ENCODE measurements at places on chromosomes 1 and 21.

DNA sequence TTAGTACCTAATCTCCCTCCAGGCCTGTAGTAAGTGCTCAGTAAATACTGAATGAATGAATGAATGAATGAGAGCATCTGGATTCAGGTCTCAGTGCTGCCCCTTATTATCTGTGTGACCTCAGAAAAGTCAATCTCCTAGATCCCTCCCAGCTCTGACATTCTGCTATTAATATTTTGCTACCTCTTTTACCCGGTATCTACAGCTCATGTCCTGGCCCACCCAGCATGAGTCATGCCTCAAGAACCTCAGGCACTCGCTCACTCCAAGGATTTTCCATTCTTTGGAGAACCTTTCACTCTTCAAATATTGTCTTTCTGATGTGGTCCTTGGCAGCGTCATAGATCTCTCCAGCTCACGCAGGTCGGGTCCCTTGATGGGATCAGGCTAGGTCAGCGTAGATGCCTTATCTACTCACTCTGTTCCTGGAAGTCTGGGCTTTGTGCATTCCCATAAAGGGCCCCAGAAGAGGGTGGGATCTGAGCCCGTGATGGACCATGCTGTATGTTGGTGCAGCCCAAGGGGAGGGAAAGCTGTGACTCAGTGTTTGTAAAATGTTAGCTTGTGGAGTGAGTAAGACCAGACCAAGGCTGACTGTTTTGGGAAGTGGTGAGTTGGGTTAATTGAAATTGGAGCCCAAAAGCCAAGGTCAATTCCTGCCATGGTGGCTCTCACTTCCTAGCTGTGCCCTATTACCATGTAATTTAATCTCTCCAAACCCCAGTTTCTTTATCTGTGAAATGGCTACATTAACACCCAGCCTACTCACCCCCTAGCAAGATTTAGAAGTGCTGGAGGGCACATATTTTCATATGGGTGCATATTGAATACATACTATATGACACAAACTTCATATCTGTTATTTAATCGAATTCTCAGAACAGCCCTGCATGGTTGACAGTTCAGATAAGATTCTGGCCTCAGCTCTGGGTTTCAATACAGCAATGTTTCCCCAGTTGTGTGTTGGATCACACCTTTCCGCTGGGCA, 214.1 kb upstream of the USP24 start:
- DNase-seq, result peak; percentile 95

GRCh38 chr1:103576065-103576464, 4.7 kb downstream of the AMY2B start:
- DNase-seq, result peak; percentile 7

GRCh38 chr1:79079770-79080169, 73.2 kb upstream of the ADGRL4 start:
- peak; percentile 83 for DNase-seq

GRCh38 chr1:86757272-86757984, 53.1 kb downstream of the SH3GLB1 start:
- peak; percentile 87 for DNase-seq

GRCh38 chr1:22206551-22207125, 63.7 kb upstream of the WNT4 start:
- peak; percentile 41 for DNase-seq

DNA sequence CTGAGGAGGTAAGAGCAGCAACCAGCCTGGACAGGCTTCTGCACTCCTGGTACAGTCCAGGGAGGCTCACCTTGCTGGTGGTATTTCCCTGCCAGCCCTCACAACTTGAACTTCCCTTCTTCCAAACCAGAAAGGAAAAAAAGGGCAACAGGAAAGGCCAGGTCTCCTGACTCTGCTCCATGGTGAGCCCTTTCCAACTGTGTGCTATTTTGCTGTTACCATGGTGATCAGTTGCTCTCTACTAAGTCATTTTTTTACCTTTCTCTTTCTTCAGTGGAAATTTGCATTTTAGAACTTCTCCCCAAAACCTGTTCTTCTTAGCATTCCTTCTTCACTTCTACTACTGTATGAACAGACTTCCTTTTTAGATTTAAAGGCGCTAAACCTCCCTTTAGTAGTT, 164.3 kb downstream of the GRIK1 start:
- DNase-seq, result no peak

- DNase-seq, result no peak
These were observed 19.5 kb downstream of the IFFO2 start for GRCh38 chr1:18936814-18937481.

GRCh38 chr1:153402226-153402625, 11.4 kb upstream of the S100A8 start:
- no peak for DNase-seq

- DNase-seq, result peak; percentile 97
These were observed 23.4 kb upstream of the ADARB1 start for GRCh38 chr21:45050797-45051489.

DNA sequence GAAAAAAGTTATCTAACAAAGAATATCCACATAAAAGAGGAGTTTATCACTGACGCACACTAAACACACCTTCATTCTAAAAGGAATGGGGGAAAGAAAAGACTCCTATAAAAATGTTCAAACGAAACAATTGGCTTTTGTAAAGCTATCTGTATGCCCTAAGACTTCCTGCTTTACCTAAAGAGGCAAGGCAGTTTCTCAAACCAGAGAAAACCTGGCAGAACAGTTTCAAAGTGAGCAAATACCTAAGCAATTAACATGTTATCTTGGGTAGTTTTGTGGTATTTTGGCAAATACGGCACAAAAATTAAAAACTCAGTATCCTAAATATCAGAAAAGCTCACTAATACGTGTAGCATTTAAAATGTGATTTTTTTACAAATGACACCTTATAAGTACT, 1.9 kb downstream of the PUM1 start:
- DNase-seq, result peak; percentile 36

DNA sequence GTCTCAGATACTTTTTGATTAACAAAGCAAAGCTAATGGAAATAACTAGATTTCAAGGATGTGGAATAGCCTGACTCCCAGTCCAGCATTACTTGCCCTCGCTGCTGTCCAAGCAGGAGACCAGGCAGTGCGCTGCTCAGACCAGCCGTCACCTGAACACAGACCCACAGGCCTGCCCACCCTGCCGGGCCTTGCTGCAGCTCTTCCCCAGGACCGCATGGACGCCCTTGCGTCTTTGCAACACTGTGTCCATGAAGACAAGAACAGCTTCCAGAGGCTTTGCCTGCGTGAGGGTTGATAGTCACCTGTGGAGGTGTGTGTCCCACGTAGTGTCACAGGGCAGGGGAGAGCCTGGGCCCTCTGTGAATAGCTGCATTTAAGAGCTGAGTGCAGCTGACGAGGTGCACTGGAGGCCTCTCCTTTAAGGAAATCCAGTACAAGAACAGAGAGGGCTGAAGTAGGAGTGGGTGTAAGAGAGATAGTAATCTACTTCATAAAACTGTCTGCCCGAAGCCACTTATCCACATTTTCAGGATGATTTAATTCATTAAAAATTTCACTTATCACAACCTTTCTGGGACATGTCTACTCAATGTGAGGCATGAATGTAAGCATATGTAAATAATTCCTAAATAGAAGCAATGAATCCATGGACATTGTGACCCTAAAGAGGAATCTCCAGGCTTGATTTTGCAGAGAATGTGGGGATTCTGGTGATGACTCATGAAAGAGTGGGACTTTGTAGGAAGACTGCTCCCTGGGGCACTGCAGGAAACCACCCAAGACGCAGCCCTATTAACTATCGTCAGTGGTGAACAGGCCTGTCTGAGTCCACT, 176.2 kb upstream of the RAB4A start:
- peak; percentile 65 for DNase-seq

DNA sequence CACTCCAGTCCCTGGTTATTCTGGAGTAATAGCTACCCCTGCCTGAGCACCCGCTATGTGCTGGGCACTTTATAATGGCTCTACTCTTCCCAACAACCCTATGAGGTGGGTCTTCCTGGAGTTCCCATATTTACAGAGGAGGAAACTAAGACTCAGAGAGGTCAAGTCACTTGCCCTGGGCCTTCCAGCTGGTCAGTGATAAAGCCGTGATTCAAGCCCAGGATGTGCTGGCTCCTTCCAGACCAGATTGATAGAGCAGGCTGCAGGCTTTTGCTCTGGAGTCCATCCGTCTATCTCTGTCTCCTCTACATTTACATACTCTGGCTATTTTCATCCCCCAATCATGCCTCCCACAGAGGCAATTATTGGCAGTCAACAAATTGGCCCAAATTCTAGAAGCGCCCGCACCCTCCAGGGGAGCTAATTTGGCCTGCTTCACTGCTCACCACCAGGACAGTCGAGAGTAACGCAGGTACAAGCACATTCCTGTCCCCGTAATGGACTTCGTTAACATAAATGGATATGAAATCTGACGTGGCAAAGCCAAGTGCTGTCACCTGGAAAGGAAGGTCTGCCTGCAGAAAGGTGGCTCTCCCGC, 39.8 kb upstream of the SELENON start:
- DNase-seq, result no peak

GRCh38 chr1:248847181-248847955, 9.3 kb downstream of the ZNF672 start:
- no peak for DNase-seq

- DNase-seq, result peak; percentile 43
These were observed 144.9 kb downstream of the CD247 start for GRCh38 chr1:167373398-167373797.

- DNase-seq, result no peak
These were observed 541.2 kb downstream of the PTPRU start for GRCh38 chr1:29777522-29777921.

- DNase-seq, result peak; percentile 76
These were observed 18.9 kb downstream of the SNAP47 start for GRCh38 chr1:227753999-227754711.

DNA sequence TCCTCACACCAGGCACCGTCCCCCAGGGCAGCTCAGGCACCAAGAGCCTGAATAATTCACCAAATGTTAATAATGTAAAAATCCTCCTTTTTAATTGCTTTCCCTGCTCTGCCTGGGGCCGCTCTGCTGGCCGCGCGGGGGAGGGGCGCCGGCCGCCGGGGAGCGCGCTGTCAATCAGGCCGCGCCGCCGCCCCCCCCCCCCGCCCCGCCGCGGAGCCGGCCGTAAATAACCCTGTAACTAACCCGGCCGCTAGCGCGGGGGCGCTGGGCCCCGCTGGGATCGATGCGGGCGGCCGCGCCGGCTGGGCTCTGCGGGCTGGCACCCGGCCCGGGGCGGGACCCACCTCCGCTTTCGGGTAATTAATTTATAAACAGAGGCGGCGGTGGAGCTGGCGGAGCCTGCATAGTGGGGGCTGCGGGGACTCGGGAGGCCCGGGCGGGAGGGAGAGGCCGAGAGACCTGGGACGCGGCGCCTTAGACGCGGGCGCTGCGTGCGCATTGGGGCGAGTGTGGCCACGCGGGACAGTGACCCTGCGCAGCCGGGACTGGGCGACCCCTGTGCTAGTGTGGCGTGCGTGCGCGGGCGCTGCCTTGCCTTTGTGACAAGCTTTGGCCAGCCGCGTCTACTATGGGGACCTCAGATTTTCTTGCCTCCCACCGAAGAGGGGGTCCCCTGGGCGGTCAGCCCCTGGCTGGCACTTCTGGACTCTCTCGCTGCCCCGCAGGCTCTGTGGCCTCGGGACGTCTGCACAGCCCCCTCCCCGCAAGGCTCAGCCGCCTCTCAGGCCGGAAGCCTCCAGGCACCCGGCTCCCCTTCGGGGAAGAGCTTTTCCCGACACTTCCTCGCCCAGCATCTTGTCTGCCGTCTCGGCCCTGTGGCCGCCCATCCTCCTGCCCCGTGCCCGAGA, 16.6 kb downstream of the SAMD11 start:
- DNase-seq, result peak; percentile 80

DNA sequence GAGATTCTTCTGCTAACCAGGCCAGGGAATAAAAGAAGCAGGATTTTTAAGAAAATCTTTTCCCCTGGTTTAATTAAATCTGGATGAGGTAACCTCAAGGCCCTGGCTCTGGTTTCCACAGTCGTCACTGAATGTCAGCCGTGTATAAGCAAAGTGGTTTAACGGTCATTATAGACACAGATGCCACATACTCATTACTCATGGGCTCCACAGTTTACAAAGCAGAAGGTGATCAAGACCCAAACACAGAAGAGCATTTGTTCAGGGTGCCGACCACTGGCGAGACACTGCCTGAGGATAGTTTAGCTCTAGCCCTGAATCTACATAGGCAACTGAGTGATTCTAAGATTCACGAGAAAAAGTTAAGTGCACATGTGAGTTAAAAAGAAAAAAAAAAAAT, 27.8 kb upstream of the RAP1GAP start:
- DNase-seq, result no peak

DNA sequence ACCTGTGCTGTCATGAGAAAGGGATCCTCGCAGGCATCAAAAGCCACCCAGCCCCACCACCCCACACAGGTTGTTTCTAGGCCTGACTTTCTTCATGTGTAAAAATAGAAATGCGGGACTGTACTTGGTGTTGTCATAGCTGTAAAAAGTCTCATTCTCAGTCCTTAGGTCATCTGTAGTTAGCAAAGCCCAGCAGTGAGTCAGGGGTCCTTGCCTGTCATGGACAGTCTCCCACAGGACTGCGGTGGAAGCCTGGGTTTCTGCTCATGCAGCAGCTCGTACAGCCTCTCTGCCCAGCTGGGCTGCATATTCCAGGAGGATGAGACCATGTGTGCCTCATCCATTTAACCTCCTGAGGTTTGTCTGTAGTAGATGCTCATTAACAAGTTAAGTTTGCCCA, 58.2 kb downstream of the MRPS6 start:
- DNase-seq, result peak; percentile 14

- peak; percentile 59 for DNase-seq
These were observed 244.5 kb downstream of the NEGR1 start for GRCh38 chr1:72037745-72038343.

DNA sequence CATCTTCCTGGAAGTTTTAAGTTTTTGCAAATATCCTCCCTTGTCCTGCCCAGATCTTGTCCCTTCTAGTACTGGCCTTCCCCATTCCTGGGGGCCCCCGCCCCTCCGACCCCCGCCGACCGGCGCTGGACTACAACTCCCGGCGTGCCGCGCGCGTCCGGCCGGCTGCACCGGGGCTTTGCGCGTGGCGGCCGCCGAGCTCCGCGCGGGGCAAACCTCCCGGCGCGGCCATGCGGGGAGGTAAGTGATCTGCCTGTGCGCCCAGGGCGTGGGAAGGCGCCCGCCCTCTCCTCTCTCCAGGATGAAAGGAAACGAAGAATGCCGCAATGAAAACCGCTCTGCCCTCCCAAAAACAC, 3.2 kb upstream of the SAMD13 start:
- DNase-seq, result peak; percentile 69

- DNase-seq, result peak; percentile 44
These were observed 475 bp upstream of the TDRD10 start for GRCh38 chr1:154501423-154502065.

- no peak for DNase-seq
These were observed 31.8 kb downstream of the SPSB1 start for GRCh38 chr1:9324246-9325096.

Data from GM23248 (cell line).